Naive thymus-derived CD8-positive, alpha-beta T cell (primary cell): ENCODE measurements at places on chromosomes 2 and 18. TPM values are rescaled to one million over a fixed set of nuclear protein-coding genes. Genes with fewer than 3 reads are reported as not detected.

The AQP12B gene
- not detected for total RNA-seq

The IL36B gene
- not detected for total RNA-seq

The RALB gene
- total RNA-seq, result 12.3 TPM

The IFIH1 gene
- 25.5 TPM for total RNA-seq

The CDK5R2 gene
- not detected for total RNA-seq

The SERPINB2 gene
- 1.5 TPM for total RNA-seq

The HAAO gene
- 0.80 TPM for total RNA-seq

The SP9 gene
- total RNA-seq, result not detected

The DYNAP gene
- not detected for total RNA-seq

The DLGAP1 gene
- not detected for total RNA-seq

The DUSP2 gene
- total RNA-seq, result 31.5 TPM

The ARL4C gene
- total RNA-seq, result 137 TPM

The STEAP3 gene
- total RNA-seq, result not detected

The DNER gene
- not detected for total RNA-seq

The TUBA4B gene
- not detected for total RNA-seq

The AQP12A gene
- total RNA-seq, result not detected

DNA sequence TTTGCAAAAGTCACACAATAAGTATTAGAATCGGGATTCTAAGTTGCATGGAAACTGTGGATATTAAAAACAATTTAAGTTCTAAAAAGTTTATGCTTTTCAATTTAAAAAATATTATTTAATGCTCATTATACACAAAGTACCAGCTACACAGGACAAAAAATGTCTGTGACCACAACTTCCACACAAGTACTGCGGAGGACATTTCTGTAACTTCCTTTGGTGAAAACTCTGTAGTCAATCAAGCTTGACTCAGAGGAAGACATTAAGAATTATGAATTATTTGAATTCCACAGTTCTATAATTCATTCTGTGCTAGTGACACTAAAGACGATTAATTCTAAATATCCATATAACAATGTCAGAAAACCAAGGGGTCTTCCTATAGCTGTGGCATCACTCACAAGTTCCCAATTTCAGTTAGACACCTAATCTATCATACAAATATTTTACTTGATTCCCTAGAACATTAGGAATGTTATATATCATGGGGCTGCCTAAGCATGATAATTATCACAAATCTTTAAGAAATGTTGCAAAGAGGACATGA, 120.5 kb downstream of the AFF3 start:
- no peak overlapping the region for H3K27ac ChIP-seq
- DNase-seq, result no peak
- no peaks in the 10 kb centered on the region for H3K27me3 ChIP-seq
- no peaks in the 10 kb centered on the region for H3K36me3 ChIP-seq

- H3K4me3 ChIP-seq, result peak overlapping the region; percentile 4
- no peaks in the 10 kb centered on the region for H3K27me3 ChIP-seq
- DNase-seq, result peak; percentile 51
- H3K36me3 ChIP-seq, result no peaks in the 10 kb centered on the region
These were observed 136.8 kb upstream of the ID2 start for GRCh38 chr2:8544786-8545694.

- no peak overlapping the region for H3K4me3 ChIP-seq
- DNase-seq, result no peak
- H3K4me1 ChIP-seq, result no peaks in the 10 kb centered on the region
- no peaks in the 10 kb centered on the region for H3K36me3 ChIP-seq
- H3K27me3 ChIP-seq, result peaks cover 18% of the 10 kb centered on the region
These were observed 9.5 kb upstream of the CCDC68 start for GRCh38 chr18:54968807-54969206.

DNA sequence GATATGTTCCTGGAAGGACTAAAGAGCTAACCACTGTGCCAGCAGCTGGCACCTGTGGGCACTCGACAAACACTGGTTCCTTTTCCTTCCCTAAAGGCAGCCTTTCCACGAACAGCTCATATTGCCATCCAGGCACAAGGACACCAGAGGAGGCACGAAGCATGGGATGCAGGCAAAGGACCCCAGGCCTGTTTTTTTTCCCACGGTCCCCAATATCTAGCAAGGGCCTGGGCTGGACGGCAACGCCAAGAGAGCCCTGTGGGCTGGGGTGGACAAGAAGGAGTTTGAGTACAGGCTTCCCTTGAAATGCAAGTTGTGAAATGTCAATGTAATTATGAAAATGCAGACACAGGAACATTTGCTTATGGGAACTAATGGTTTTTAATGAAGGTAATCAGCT, 135.9 kb downstream of the CYP26B1 start:
- no peak for DNase-seq
- peaks cover 11% of the 10 kb centered on the region for H3K27me3 ChIP-seq
- H3K27ac ChIP-seq, result no peak overlapping the region
- H3K36me3 ChIP-seq, result no peaks in the 10 kb centered on the region
- no peaks in the 10 kb centered on the region for H3K4me1 ChIP-seq

GRCh38 chr2:180000434-180000833, 6.7 kb downstream of the CWC22 start:
- H3K36me3 ChIP-seq, result peaks cover 5% of the 10 kb centered on the region
- no peak overlapping the region for H3K27ac ChIP-seq
- H3K27me3 ChIP-seq, result no peaks in the 10 kb centered on the region

DNA sequence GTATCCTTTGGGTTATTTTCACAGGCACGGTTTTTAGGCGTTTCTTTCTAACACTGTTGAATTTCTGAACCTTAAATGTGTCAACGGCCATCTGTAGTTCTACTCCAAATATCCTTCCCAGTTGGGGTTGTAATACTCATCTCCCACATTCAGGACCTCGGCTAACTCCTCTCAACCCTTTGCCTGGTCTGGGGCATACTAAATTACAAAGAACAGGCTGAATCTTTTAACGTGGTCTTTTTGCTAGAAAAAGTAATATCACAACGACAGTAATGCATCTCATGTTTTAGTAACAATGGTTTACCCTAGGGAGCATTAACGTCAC, 2.1 kb downstream of the RPRM start:
- H3K4me3 ChIP-seq, result no peak overlapping the region
- H3K27me3 ChIP-seq, result peaks cover 41% of the 10 kb centered on the region
- H3K36me3 ChIP-seq, result no peaks in the 10 kb centered on the region

DNA sequence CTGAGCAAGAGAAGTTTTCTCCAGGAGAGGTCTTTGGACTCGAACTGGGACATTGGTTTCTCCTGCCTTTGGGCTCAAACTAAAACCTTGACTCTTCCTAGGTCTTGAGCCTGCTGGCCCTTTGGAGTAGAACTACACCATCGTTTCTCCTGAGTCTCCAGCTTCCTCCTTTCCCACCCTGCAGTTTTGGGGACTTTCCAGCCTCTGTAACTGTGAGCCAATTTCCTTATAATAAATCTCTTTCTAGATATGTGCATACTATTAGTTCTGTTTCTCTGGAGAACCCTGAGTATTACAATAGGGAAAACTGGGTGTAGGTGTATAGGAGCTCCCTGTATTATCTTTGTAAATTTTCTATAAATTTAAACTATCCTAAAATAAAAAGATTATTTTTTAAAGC, 219.8 kb upstream of the AGAP1 start:
- no peak for DNase-seq
- no peaks in the 10 kb centered on the region for H3K36me3 ChIP-seq
- H3K27ac ChIP-seq, result no peak overlapping the region
- H3K4me3 ChIP-seq, result no peak overlapping the region
- H3K4me1 ChIP-seq, result no peaks in the 10 kb centered on the region

DNA sequence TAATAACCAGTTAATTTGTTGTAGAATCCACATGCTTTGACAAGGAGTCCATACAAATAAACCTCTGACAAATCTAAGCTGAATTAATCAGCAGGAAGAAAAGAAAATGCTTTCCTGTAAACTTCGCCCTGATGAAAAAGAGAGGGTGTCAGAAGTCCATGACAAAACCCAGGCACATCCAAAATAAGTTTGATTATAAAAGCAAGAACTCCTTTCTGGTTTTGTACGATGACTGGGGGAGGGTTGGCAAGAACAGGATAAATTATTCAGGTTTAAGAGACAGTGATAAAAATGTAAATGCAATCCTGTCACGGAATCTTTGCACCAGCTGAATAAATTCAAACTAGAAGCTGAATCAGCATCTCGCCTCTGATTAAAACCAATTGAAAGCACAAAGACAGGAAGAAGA, 469.2 kb upstream of the TNP1 start:
- no peaks in the 10 kb centered on the region for H3K27me3 ChIP-seq
- peaks cover 30% of the 10 kb centered on the region for H3K36me3 ChIP-seq
- no peak for DNase-seq
- no peak overlapping the region for H3K27ac ChIP-seq
- H3K4me1 ChIP-seq, result peaks cover 2% of the 10 kb centered on the region

- peaks cover 15% of the 10 kb centered on the region for H3K4me1 ChIP-seq
- H3K27ac ChIP-seq, result no peak overlapping the region
- no peak for DNase-seq
- H3K36me3 ChIP-seq, result no peaks in the 10 kb centered on the region
- peak overlapping the region; percentile 64 for H3K4me3 ChIP-seq
- H3K27me3 ChIP-seq, result peaks cover 14% of the 10 kb centered on the region
These were observed 123.2 kb downstream of the LYPD6B start for GRCh38 chr2:149161481-149162225.

DNA sequence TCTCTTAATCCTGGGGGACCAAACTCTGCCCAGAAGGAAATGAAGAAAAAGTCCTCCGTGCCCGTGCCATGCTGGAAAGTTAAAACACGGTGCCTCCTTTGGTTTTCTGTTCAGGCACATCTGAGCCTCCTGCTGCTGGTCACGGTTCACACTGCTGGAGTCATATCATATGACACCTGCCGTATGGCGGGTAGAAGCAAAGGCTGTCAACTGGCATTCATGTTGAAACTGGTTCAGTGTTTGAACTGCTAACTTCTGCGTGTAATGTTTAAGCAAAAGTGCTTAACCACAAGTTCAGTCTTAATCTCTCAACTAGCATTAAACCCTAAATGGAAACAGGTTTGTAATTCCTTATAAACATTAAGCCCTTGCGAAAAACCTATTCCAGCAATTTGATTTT, 3.1 kb downstream of the STK39 start:
- H3K36me3 ChIP-seq, result no peaks in the 10 kb centered on the region
- peaks cover 38% of the 10 kb centered on the region for H3K4me1 ChIP-seq
- peak overlapping the region; percentile 77 for H3K27ac ChIP-seq
- H3K4me3 ChIP-seq, result peak overlapping the region; percentile 44

GRCh38 chr18:74702950-74703349, 105.3 kb downstream of the ZNF407 start:
- DNase-seq, result no peak
- H3K27ac ChIP-seq, result no peak overlapping the region
- no peak overlapping the region for H3K4me3 ChIP-seq
- H3K27me3 ChIP-seq, result no peaks in the 10 kb centered on the region
- no peaks in the 10 kb centered on the region for H3K36me3 ChIP-seq

DNA sequence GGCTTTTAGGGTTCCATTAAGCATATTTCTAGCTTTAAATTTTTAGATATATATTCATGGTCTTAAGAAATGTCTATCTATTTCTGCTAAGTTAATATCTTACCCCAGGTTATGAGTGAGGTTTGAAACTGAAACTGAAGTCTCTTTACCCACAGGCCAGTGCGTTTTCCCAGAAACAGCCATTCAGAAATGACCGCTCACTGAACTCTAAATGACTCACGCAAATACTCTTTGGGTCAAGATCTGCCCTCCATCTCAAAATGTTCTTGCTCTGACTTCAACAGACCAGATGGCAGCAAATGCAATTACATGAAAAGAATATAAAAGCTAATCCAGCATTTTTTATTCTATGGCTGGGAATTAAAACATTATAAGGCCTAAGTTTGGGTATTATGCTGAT, 315.2 kb downstream of the TDRD15 start:
- H3K4me1 ChIP-seq, result no peaks in the 10 kb centered on the region
- no peak overlapping the region for H3K4me3 ChIP-seq
- DNase-seq, result no peak
- no peaks in the 10 kb centered on the region for H3K27me3 ChIP-seq
- H3K27ac ChIP-seq, result no peak overlapping the region

- peaks cover 52% of the 10 kb centered on the region for H3K36me3 ChIP-seq
- no peak overlapping the region for H3K27ac ChIP-seq
- DNase-seq, result no peak
- no peaks in the 10 kb centered on the region for H3K27me3 ChIP-seq
These were observed 122.6 kb downstream of the WDPCP start for GRCh38 chr2:63465633-63466032.

- H3K36me3 ChIP-seq, result no peaks in the 10 kb centered on the region
- no peak overlapping the region for H3K4me3 ChIP-seq
- no peak for DNase-seq
- H3K4me1 ChIP-seq, result peaks cover 4% of the 10 kb centered on the region
- H3K27me3 ChIP-seq, result peaks cover 3% of the 10 kb centered on the region
These were observed 161.6 kb downstream of the NEDD4L start for GRCh38 chr18:58205443-58206160.

GRCh38 chr2:73175663-73176204, 26.6 kb upstream of the NOTO start:
- DNase-seq, result peak; percentile 85
- peaks cover 16% of the 10 kb centered on the region for H3K27me3 ChIP-seq
- no peaks in the 10 kb centered on the region for H3K36me3 ChIP-seq
- H3K4me3 ChIP-seq, result peak overlapping the region; percentile 87
- H3K4me1 ChIP-seq, result peaks cover 17% of the 10 kb centered on the region

- H3K36me3 ChIP-seq, result no peaks in the 10 kb centered on the region
- H3K27ac ChIP-seq, result no peak overlapping the region
- no peaks in the 10 kb centered on the region for H3K4me1 ChIP-seq
- no peak overlapping the region for H3K4me3 ChIP-seq
- H3K27me3 ChIP-seq, result no peaks in the 10 kb centered on the region
- no peak for DNase-seq
These were observed 662.3 kb downstream of the IRS1 start for GRCh38 chr2:226137201-226137811.

DNA sequence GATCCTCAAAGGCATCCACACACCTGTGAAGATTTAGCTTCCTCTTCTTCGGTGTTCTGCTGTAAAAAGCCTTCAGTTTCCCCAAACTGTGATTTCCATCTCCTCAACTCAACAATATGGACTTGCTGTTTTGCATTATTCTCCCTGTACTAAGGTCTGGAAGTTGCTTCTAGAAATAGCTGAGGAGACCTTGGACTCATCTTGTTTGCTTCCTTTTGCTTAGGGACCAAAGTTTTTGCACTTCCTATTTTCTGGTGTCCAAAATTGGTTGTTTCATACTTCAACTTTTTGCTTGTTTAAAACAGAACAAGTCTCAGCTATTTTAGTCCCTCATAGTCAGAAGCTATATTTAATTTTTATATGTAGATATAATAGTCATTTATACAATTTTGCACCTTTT, 201.9 kb upstream of the COPS8 start:
- no peak overlapping the region for H3K27ac ChIP-seq
- no peak overlapping the region for H3K4me3 ChIP-seq
- no peaks in the 10 kb centered on the region for H3K4me1 ChIP-seq
- H3K27me3 ChIP-seq, result peaks cover 4% of the 10 kb centered on the region
